ENCODE measurements at places on chromosomes 4 and X. TPM values are rescaled to one million over a fixed set of nuclear protein-coding genes. Genes with fewer than 3 reads are reported as not detected.

CD38 gene
- total RNA-seq, result 0.07 TPM

GPR50 gene
- total RNA-seq, result not detected

PRDM8 gene
- total RNA-seq, result 0.70 TPM

HTATSF1 gene
- total RNA-seq, result 29.4 TPM

SFRP2 gene
- total RNA-seq, result not detected

Data from airway epithelial cell (primary cell).